ENCODE measurements at places on chromosomes 13 and 19. TPM values are rescaled to one million over a fixed set of nuclear protein-coding genes. Genes with fewer than 3 reads are reported as not detected.
A peak's percentile ranks its signal among the peaks of the same experiment; 100 is the strongest.

DNA sequence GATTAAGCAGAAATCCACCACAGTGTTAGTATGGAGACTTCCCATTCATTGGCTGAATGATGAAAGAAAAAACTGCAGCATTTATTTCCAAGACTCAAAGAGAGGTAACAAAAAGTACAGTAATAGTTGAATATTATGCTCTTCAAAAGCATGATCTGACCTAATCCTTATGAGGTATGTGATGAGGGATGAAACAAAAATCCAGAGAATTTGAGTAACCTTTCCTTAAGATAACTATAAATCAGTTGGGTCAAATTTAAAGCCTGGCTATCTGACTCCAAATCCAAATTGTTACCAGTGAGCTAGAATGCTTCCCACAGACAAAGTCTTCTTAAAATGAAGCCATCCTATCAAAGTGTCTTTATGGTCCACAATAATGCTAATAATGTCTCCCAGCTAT is 38.1 kb downstream of the NUFIP1 start:
- no peaks in the 10 kb centered on the region for H3K27me3 ChIP-seq
- no peaks in the 10 kb centered on the region for H3K36me3 ChIP-seq
- H3K4me1 ChIP-seq, result peaks cover 2% of the 10 kb centered on the region
- DNase-seq, result peak; percentile 66

- no peak overlapping the region for H3K4me3 ChIP-seq
- no peaks in the 10 kb centered on the region for H3K4me1 ChIP-seq
- no peaks in the 10 kb centered on the region for H3K27me3 ChIP-seq
- H3K36me3 ChIP-seq, result peaks cover 24% of the 10 kb centered on the region
Observed at GRCh38 chr19:1087813-1088415, 7.3 kb downstream of the POLR2E start.

- H3K27ac ChIP-seq, result no peak overlapping the region
- H3K36me3 ChIP-seq, result no peaks in the 10 kb centered on the region
- H3K4me1 ChIP-seq, result no peaks in the 10 kb centered on the region
Observed at GRCh38 chr19:35146746-35147459, 3.8 kb downstream of the FXYD7 start.

GRCh38 chr13:61463024-61463423 is 47.4 kb upstream of the PCDH20 start:
- no peak overlapping the region for H3K27ac ChIP-seq
- H3K27me3 ChIP-seq, result no peaks in the 10 kb centered on the region
- no peaks in the 10 kb centered on the region for H3K4me1 ChIP-seq
- DNase-seq, result no peak
- H3K4me3 ChIP-seq, result no peak overlapping the region

DNA sequence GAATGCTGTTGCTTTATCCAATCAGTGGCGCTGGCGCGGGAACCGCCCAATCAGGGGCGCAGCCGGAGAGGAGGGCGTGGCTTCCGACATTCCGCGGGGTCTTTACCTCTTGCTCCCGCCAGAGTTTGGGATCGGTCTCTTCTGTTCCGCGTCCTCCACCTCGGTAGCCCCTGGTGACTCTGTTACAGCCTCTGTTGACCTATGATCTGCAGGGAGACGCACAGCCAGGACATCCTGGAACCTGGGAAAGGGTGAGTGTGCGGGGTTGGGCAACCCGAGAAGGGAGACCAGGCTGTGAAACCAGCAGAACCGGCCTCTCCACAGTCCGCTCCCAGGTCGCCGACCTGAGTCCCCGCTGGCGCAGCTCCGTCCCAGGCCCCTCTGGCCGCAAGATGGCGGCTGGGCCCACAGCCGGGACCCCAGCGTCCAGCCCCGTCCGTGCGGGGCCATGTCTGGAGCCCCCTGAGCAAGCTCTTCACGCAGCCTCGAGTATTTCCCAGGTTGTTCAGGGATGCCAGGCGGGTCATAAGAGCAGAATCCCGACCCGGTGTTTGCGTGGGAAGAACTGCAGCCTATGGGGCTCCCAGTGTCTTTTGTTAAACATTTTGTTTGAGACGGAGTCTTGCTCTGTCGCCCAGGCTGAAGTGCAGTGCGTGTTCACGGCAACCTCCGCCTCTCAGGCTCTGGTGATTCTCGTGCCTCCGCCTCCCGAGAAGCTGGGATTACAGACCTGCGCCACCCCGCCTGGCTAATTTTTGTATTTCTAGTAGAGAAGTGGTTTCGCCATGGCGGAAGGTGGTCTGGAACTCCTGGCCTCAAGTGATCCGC is 4.4 kb upstream of the ZNF681 start:
- no peaks in the 10 kb centered on the region for H3K4me1 ChIP-seq
- H3K27ac ChIP-seq, result no peak overlapping the region
- H3K4me3 ChIP-seq, result peak overlapping the region; percentile 36
- H3K36me3 ChIP-seq, result no peaks in the 10 kb centered on the region
- H3K27me3 ChIP-seq, result no peaks in the 10 kb centered on the region
- peak; percentile 70 for DNase-seq

DNA sequence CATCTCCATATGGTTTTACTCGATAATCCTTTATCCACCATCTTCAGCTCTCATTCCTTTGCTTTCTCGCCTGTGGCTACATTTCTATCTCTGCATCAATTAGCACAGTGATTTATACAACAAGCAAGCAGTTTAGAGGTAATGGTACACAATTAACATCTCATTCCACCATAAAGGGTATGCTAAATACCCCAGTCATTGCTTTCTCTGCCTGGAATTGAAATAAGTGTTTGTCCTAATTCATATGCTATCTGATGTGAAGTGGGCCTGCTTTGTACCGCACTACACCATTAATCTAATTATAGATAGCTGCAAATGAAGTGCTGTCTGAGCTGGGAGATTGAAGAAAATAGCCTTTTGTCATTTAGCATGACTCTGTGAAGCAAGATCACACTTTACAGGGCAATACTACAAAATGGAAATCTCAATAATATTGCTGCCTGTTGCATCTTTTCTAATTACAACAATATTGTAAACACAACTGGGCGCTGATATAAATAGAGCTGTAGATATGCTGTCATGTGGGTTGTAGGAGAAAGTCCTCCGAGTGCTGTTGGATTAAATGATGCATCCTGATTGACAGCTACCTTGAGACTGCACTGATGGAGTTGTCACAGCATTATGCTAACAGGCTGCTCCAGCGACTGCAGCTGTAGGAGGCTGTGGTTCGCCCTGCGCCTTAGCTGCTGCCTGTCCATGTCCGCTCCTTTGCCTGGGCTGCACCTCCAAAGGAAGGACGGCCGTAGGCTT is 78.2 kb downstream of the GGACT start:
- no peak overlapping the region for H3K4me3 ChIP-seq
- H3K36me3 ChIP-seq, result no peaks in the 10 kb centered on the region
- H3K4me1 ChIP-seq, result no peaks in the 10 kb centered on the region
- no peak overlapping the region for H3K27ac ChIP-seq

- peaks cover 13% of the 10 kb centered on the region for H3K4me1 ChIP-seq
- peak overlapping the region; percentile 57 for H3K27ac ChIP-seq
- no peak for DNase-seq
- peaks cover 13% of the 10 kb centered on the region for H3K36me3 ChIP-seq
- no peaks in the 10 kb centered on the region for H3K27me3 ChIP-seq
- peak overlapping the region; percentile 66 for H3K4me3 ChIP-seq
Observed at GRCh38 chr19:39436350-39436716, 584 bp upstream of the RPS16 start.

- no peak overlapping the region for H3K27ac ChIP-seq
- no peak overlapping the region for H3K4me3 ChIP-seq
- DNase-seq, result no peak
- H3K4me1 ChIP-seq, result no peaks in the 10 kb centered on the region
- no peaks in the 10 kb centered on the region for H3K36me3 ChIP-seq
- no peaks in the 10 kb centered on the region for H3K27me3 ChIP-seq
Observed at GRCh38 chr13:32423592-32423991, 4.3 kb downstream of the N4BP2L1 start.

DNA sequence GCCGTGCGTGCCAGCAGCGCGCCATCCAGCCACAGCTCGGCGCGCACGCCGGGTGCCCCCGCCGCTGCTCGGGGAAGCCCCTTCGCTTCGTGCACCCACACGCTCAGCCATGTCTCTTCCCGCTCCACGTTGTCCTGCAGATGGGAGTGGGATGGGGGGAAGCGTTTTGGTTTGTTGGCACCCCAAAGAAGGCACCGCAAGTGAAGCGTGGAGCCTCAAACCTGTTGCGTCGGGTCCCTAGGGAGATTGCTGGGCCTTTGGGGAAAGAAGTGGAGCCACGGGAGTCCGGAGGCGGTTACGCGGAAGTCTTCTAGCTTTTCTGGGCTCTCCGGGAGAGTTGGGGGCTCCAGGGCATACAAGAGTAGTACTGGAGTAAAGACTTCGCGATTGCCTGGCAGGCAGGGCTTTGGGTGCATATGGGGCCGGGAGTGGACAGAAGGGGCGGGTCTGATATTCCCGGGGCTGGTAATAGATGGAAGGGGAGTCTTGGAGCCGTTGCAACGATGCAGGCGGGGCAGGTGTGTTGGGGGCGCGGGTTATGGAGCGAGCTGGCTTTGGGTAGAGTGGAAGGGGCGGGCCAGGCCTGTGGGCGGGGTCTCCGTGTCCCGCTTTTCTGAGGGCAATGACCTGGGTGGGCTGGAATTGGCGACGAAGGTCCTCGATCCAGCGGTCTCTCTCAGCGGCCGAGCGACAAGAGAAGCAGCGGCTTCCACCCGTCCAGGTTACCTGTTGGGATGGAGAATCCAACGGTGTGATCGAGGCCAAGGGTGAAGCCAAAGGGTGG is 6.5 kb downstream of the RASAL3 start:
- H3K36me3 ChIP-seq, result no peaks in the 10 kb centered on the region
- H3K27me3 ChIP-seq, result peaks cover 32% of the 10 kb centered on the region
- H3K4me3 ChIP-seq, result no peak overlapping the region
- H3K27ac ChIP-seq, result no peak overlapping the region

GRCh38 chr13:42981317-42981716 is 10.7 kb downstream of the EPSTI1 start:
- H3K36me3 ChIP-seq, result no peaks in the 10 kb centered on the region
- no peaks in the 10 kb centered on the region for H3K4me1 ChIP-seq
- H3K27me3 ChIP-seq, result no peaks in the 10 kb centered on the region
- H3K27ac ChIP-seq, result no peak overlapping the region
- no peak for DNase-seq

- H3K4me1 ChIP-seq, result no peaks in the 10 kb centered on the region
- no peak overlapping the region for H3K4me3 ChIP-seq
- H3K36me3 ChIP-seq, result no peaks in the 10 kb centered on the region
- no peak overlapping the region for H3K27ac ChIP-seq
- DNase-seq, result no peak
Observed at GRCh38 chr13:83153848-83154247, 728.4 kb downstream of the SLITRK1 start.

- DNase-seq, result no peak
- no peak overlapping the region for H3K4me3 ChIP-seq
- no peaks in the 10 kb centered on the region for H3K4me1 ChIP-seq
- H3K36me3 ChIP-seq, result no peaks in the 10 kb centered on the region
Observed at GRCh38 chr19:46821512-46822409, 28.9 kb downstream of the AP2S1 start.

DNA sequence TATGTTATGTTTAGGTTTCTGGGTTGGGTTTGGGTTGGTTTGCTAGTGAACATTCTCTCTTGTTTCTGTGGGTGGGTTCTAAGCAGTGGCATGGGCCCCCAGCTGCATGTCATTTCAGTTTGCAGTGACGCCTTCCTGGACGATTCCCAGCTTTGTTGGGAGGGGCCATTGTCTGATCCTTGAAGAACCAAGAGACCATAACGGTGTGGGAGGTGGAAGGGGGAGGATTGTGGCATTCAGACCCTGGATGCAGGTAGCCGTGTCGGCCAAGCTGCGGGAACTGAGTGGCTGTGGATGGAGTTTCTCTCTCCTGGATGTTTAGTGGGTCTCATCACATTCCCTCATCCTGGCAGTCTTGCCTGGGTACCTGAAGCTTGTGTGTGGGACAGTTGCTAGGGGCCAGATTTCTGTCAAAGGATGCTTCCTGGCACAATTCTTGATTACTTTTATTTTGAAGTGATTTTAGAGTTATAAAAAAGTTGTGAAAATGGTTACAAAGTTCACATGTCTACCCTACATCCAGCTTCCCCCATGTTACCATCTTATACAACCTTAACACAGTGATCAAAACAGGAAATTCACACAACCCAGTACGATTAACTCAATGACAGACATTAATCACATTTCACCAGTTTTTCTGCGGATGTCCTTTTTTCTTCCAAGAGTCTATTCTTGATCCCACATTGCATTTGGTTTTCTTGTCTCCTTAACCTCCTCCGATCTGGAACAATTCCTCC is 123.8 kb downstream of the SIPA1L3 start:
- no peak overlapping the region for H3K27ac ChIP-seq
- no peak for DNase-seq
- H3K36me3 ChIP-seq, result no peaks in the 10 kb centered on the region
- no peak overlapping the region for H3K4me3 ChIP-seq

DNA sequence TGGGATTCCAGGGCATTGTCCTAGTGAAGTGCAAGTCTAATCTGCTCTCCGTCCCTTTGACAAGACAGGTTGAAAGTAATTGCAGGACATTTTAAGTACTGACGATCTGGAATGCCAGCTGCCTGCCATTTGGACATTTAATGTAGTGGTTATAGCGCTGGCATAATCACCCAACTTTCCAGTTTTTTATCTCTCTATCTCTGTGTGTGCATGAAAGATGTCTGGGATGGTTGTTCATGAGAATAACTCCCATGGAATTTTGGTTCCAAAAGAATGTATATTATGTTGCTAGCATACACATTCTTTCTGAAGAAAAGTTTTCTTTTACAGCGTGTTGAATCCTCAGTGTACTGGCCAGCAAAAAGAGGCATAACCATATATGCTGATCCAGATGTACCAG is 53.6 kb downstream of the TDRD12 start:
- H3K4me3 ChIP-seq, result no peak overlapping the region
- H3K4me1 ChIP-seq, result no peaks in the 10 kb centered on the region
- no peaks in the 10 kb centered on the region for H3K36me3 ChIP-seq
- no peak overlapping the region for H3K27ac ChIP-seq
- no peak for DNase-seq

GRCh38 chr13:113650275-113650674 is 7.7 kb downstream of the ATP4B start:
- no peak overlapping the region for H3K27ac ChIP-seq
- H3K4me3 ChIP-seq, result no peak overlapping the region
- no peak for DNase-seq
- no peaks in the 10 kb centered on the region for H3K36me3 ChIP-seq
- no peaks in the 10 kb centered on the region for H3K4me1 ChIP-seq
- no peaks in the 10 kb centered on the region for H3K27me3 ChIP-seq

Gene ASPDH
- polyA plus RNA-seq, result not detected

Gene CYSLTR2
- 0.03 TPM for polyA plus RNA-seq

Gene TSHZ3
- polyA plus RNA-seq, result 11.3 TPM

Gene CYP4F2
- not detected for polyA plus RNA-seq

Gene ASF1B
- polyA plus RNA-seq, result 6.5 TPM

Gene FAM124A
- 3.2 TPM for polyA plus RNA-seq

All from fibroblast of lung (primary cell).